Uterine smooth muscle cell (primary cell): ENCODE measurements at places on chromosomes 1 and 21. TPM values are rescaled to one million over a fixed set of nuclear protein-coding genes. Genes with fewer than 3 reads are reported as not detected.

Gene DCST2
- 0.11 TPM in 1 of 2 replicates, not detected in the other for total RNA-seq

Gene CTSS
- 2.7 and 5.2 TPM in 2 replicates for total RNA-seq

Gene OR2T11
- not detected in 2 replicates for total RNA-seq

Gene C8B
- total RNA-seq, result not detected in 2 replicates

Gene PGM1
- 68.3 and 109 TPM in 2 replicates for total RNA-seq

Gene SLAMF8
- total RNA-seq, result 0.11 TPM in 1 of 2 replicates, not detected in the other
